ENCODE measurements at places on chromosomes 4 and X.

- no peak for DNase-seq
These were observed 52.1 kb upstream of the KDR start for GRCh38 chr4:55177461-55177860.

DNA sequence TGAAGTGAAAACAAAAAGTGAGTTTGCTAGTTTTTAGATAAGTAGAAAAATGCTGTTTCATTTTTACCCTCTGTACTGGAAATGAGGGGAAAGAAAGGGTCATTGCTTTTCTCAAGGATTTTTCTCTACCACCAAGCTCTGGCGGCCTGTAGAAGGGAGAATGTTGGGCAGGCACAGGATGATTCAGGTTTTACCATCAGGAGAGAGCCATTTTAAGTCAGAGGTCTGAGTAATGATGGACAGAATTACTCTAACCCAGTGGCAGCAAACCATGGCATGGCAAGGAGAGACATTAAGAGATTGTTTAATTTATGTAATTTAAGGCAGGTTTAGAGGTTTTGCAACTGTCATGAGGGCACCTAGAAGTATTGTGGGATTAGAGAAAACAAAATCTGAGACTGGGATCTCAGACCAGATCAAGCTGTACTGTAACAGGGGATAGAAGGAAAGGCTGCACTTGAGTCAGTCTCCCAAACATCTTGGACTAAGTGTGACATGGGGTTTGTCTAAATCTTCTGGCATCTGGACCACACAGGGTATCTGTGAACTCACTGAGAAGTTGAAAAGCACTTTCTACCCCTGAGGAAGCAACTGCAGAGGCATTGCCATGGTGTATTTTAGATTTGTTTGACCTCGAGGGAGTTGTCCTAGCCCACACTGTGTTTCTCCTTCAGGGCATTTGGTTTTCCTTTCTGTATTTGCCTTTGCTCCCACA is 81.6 kb downstream of the BANK1 start:
- DNase-seq = no peak

DNA sequence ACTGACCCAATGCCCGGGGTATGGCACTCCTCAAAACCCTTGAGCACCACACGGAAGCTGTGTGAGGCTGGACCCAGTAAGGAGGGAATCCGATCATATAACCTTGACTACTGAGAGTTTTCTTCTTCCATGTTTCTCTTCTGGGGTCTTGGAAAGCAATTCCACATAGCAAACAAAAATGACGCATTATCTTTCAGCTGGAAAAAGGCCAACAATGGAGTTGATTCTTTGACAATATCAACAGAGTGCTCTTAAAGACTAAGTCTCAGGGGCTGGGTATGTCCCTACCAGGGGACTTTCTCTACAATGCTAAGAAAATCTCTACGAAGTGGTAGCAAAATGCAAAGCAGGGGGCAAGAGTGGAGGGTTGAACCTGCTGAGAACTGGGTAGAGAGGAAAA is 188.6 kb downstream of the NSUN7 start:
- no peak for DNase-seq

GRCh38 chrX:37781081-37781480 is 1.2 kb downstream of the CYBB start:
- DNase-seq = no peak

DNA sequence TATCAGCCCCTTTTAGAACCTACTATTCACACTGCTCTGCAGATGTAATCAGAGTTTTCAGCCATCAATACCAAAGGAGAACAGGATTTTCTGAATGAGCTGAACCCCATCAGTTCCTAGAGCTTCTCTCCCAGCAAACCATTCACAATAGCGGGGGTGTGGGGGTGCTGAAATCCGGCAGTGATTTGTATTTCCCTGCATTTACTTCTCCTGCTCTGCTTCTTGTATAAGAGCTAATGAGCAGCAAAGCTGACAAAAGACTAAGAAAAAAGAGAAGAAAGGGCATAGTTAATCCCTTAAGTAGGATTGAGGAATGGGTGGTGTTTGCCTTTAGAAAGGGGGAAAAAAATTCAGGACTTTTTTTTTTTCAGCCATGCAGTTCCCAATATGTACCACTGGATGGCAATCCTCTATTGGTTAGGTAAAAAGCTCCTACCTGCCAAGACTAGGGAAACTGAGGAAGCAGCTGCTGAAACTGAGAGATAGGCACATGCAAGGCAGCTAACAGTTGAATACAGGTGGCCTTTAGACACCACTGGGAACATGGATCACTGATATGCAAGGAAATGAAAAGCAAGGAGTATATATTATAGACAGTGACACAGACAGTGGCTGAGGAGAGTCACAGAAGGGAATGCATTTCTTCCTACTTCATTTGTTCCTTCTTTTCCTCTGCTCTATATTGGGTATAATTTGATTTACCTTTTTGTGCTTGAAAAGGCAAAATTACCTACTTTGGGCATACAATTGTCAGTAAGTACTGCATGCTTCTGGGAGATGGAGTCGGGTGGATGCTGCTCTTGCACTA is 217.9 kb downstream of the HS6ST2 start:
- DNase-seq = no peak

GRCh38 chr4:14520171-14520570 is 482.1 kb upstream of the CPEB2 start:
- no peak for DNase-seq

- no peak for DNase-seq
These were observed 76.4 kb upstream of the TLR3 start for GRCh38 chr4:185992585-185992984.

GRCh38 chr4:184284336-184284690 is 66.6 kb upstream of the ENPP6 start:
- DNase-seq = no peak

GRCh38 chr4:16122784-16123183 is 39.0 kb upstream of the PROM1 start:
- no peak for DNase-seq

DNA sequence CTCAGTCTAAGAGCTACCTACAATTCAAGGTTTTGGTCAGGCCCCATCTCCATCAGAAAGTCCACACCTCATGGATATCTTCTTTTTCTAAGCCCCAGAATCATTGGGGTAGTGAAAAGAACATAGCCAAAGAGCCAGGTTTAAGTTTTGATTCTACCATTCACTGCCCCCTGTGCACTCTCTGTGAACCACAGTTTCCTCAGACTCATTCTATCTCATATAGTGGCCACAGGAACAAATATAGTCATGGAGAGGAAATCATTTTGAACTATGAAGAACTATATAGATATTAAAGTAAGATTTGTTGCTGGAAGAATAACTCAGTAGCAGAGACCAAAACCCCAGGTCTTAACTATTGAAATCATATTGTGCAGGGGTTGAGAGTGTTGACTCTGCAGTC is 3.3 kb downstream of the SYTL5 start:
- DNase-seq = no peak

DNA sequence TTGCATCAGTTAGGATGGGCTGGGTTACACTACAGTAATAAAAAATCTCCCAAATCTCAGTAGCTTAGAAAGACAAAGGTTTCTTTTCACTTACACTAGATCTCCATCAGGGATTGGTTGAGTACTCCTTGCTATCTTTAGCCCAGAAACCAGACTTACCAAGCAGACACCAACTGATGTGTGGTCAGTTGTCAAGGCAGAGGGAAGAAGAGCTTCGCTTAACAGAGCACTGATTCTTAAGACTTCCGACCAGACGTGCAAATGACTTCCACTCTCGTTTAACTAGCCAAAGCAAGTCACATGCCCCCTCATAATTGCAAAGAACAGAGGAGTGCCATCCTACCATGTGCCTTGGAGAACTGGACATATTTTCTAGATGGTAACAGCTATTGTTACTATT is 5.7 kb upstream of the ZNF518B start:
- no peak for DNase-seq

DNA sequence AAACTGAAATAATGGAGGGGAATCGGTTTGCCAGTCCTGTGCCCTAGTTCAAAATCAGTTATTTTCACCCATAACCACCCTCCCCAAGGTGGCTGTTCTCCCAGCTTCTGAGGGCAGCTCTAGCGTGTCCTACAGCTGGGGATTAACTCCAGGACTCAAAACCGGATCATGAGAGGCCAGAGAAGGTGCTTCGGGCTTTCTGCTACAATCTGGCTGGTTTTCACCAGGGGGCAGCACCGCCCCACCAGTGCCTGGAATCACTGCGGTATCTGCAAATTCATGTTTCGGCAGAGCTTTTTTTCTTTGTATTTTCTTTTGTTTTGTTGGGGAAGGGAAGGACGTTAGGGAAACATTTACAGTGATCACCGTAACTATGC is 28.4 kb downstream of the PDHA1 start:
- DNase-seq = peak; percentile 48

- peak; percentile 10 for DNase-seq
These were observed 8.2 kb downstream of the RTL3 start for GRCh38 chrX:78650906-78651437.

- DNase-seq = no peak
These were observed 30.9 kb downstream of the GATB start for GRCh38 chr4:151729731-151730559.

GRCh38 chr4:97867557-97868091 is 275.7 kb downstream of the STPG2 start:
- DNase-seq = no peak

All from T-helper 2 cell treated with Interferon-gamma antibody and Interleukin-4, amounts not matched to agents 5 μg/mL and 100 μg/mL, for 36 hours (primary cell).